ENCODE measurements at places on chromosomes 7 and 10.
A peak's percentile ranks its signal among the peaks of the same experiment; 100 is the strongest.

DNA sequence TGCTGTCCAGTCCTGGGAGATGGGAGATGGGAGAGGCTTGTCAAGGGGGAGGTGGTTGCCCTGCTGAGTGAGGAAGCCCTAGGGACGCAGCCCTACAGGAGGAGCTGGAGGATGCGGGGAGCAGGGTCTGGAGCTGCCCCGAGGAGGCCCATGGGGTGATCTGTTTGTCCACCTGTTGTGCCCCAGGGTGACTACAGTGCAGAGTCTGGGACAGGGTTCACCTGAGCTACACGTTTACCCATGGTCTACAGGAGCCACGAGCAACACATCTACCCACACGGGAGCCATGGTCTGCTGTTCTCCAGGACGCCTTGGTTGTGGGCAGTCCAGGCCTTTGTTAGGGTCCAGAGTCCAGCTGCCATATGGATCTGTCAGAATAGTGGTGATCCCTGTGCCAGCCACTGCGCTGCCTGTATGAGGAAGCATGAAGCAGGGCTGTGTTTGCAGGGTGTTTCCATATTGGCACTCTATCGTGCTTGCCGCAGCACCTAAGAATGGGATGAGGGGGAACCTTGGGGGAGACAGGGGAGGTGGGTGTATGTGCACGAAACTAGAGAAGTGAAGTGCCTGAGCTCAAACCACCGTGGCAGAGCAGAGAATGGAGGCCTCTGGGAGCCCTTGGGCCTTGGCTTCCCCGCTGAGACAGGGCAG is 23.7 kb downstream of the ZNF775 start:
- no peak for DNase-seq

GRCh38 chr10:14705548-14706230 is 69.0 kb downstream of the FAM107B start:
- DNase-seq = no peak

DNA sequence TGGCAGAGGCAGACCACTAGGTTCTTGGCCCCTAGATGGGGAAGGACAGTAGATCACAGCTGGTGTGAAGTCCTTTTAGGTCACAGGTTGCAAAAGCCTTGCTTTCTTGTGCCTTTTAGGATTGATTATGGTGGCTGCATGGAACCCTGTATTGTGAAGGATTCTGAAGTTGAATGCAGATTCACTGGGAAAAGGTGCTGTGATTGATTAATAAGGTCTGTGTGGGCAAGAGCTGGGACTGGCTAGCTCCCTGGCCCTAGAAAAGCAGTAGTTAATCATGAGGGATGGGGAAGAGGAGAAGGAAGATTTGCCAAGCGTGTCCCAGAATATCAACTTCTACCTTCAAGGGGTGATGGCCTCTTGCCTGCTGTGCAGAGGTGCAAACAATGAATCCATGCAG is 105.5 kb downstream of the CDH23 start:
- no peak for DNase-seq

DNA sequence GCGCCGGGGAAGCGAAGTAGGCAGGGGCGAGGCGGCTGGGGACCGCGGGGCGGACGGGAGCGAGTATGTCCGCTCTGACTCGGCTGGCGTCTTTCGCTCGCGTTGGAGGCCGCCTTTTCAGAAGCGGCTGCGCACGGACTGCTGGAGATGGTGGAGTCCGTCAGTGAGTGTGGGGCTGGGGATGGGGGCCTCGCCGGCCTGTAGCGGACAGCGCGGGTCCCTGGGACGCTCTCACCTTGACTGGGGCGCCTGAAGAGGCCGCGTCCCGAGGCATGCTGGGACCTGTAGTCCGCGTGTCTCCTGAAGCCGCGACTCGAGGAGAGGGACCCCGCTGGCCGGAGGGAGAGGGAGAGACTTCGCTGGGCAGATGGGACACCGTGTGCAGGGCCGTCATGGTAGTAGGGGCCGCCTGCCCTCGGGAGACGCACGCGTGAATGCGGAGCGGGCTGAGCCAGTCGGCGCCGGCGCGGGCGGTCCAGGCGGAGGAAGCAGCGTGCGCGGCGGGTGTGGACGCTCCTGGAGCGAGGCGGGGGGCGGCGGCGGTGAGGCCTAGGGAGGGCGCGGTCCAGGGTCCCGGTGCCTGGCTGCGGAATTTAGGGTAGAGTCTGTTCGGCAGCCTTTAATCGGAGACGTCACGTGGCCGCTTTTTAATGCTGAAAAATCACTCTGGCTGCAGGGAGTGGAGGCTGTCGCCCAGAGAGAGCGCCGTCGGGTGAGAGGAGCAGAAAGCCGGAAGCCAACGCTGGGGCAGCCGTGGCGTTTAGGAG is at the start of gene NDUFB2:
TSS of gene NDUFB2 (plus strand) at position 29 of the 767 bp plus-strand sequence. CDS start at position 66, 37 bp downstream.
- peak; percentile 43 for DNase-seq

DNA sequence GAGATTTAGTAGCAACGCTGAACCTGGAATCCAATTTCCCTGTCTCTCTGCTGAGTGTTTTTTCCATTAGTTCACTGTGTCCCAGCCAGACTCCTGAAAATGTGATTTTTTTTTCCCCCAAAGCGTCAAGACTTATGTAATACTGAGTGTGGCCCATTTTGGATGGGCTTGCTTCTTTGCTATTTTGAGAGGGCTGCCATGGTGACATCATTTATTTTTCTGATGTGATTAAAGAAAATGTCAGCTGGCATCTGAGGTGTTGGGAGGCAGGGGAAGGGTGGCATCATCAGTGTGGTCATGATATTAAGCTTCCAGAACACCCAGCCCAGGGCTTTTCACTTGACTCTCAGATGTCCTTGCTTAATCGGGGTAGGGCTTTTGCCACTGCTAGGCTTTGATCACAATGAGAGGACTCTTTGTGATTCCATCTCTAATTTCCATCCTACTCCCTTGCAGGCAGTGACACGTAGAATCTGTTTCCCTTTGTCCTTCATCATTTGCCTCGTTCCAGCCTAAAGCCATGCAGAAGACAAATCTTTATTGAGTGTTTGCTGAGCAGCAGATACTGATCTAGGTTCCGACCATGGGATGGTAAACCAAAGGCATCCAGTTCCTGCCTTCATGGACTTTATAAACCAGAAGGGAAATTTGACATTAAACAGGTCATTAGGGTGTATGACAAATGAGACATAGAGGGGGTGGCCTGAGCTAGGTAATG is 7.4 kb downstream of the ZNF365 start:
- DNase-seq = no peak

GRCh38 chr7:44062180-44062902 is 3.0 kb downstream of the PGAM2 start:
- DNase-seq = no peak

DNA sequence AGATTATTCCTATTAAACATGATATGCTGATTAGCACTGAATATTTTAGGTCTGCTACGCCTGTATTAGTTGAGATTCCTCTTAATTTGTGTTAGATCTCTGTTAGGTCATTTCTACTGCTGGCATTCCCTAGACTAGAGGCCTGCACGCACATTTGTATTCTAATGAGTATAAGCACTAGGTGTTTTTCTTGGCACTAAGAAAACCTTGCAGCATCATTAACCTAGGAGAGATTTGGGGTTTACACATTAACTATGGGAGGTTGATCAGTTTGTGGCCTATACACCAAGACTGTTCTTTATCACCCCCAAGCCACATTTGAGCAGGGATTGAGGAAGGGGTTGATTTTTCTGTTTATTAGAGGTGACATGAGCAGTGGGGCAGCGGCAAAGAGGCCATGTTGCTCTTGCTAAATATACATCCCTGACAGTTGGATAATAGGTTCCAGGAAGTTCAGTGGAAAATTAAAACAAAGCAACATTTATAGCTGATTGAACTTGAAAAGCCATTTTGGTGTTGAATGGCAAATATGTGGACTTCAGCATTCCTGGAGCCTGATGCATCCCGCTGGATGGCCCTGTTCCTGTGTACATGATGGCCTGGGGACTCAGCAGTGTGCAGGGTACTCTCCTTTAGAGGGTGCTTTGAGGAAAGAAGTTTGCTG is 65.2 kb downstream of the GBF1 start:
- no peak for DNase-seq

GRCh38 chr10:58662314-58662713 is 149.6 kb downstream of the BICC1 start:
- no peak for DNase-seq

DNA sequence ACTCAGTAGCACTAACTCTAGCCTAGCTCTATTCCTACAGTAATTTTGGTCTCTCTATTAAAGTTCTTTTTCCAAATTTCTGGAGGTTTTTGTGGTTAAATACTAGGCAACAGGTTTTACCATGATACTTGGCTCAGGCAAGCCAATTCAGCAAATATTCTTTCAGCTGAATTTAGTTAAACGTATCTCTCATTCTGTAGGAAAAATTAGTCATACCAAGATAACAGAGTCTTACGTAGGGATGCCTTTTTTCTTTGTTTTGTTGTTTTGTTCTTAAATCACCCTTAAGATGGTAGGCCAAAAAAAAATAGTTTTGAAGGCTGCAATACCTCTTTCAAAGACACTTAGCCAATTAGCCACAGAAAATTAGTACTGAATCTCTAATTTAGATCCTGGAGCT is 180.5 kb downstream of the MAGI2 start:
- no peak for DNase-seq

GRCh38 chr7:38020121-38020785 is 99.8 kb downstream of the EPDR1 start:
- DNase-seq = no peak

GRCh38 chr7:7581531-7582179 is 15.0 kb downstream of the MIOS start:
- DNase-seq = no peak

GRCh38 chr10:69726850-69727249 is 74.9 kb upstream of the COL13A1 start:
- DNase-seq = no peak

DNA sequence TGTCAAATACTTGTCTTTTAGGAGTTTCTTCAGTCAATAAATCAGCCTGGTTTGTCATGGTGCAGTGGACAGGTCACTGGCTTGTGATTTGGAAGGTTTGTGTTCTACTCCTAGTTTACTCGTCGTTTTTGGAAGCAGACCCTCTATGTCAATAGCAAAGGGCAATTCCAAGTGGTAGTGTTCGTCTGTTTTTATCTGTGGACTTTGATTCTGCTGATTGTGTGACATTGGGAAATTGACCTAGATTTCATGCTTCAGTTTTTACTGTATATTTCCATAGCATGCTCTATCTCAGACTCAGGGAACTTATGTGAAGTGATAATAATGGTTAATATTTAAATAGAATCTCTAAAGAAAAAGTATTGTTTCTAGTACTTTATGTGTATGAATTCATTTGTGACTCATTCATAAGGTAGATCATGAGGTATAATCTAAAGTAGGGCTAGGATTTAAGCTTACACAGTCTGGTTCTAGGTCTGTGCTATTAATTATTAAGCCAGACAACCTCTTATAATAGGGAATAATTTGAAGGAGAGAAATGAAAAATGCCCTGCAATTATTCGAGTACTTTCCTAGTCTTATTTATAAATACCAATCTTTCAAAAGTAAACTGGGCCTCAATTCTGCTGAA is 198.1 kb downstream of the REEP3 start:
- no peak for DNase-seq

GRCh38 chr7:28483908-28484605 is 71.7 kb downstream of the CREB5 start:
- DNase-seq = no peak

GRCh38 chr7:47485640-47486435 is 96.1 kb downstream of the TNS3 start:
- no peak for DNase-seq

- DNase-seq = no peak
Observed at GRCh38 chr7:118580743-118581382, 356.4 kb downstream of the ANKRD7 start.

GRCh38 chr10:32317795-32318357 is 29.1 kb downstream of the EPC1 start:
- no peak for DNase-seq

GRCh38 chr7:13524076-13524475 is 465.4 kb downstream of the ETV1 start:
- no peak for DNase-seq

GRCh38 chr7:29588212-29588611 is 24.6 kb downstream of the PRR15 start:
- DNase-seq = no peak

- DNase-seq = no peak
Observed at GRCh38 chr10:78744056-78744455, 324.7 kb upstream of the ZMIZ1 start.

DNA sequence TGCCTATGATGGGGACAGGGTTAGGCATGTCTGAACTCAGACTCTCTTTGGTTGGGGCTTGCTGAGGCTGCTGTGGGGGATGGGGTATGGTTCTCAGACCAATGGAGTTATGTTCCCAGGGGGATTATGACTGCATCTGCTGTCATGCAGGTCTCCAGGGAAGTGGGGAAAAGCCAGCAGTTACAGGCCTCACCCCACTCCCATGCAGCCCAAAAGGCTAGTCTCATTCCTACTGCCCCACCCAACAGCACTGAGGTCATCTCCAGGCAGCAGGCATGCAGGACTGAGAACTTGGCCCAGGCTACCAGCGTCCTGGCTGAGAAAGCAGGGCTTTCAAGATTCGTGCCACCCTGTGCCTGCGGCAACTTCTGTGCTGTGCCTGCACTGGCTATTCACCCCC is 373.3 kb downstream of the HTR7 start:
- no peak for DNase-seq

- DNase-seq = no peak
Observed at GRCh38 chr7:54543051-54543488, 895 bp downstream of the VSTM2A start.

GRCh38 chr7:106313456-106313901 is 28.7 kb upstream of the NAMPT start:
- no peak for DNase-seq

DNA sequence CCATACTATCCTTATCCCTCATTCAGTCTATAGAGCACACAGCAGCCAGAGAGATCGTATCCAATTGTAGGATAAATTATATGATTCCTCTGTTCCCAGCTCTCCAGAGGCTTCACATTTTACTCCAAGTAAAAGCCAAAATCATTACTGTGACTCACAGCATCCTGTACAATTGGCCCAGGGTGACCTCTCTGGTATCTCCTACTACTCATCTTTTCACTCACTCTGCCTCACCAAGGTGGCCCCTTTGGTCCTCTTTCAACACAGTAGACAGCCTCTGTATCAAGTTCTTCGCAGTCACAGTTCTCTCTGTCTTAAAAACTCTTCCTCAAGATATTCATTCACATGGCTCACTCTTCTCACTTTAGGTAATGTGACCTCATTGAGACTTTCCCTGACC is 72.6 kb upstream of the LSM8 start:
- DNase-seq = no peak

- DNase-seq = no peak
Observed at GRCh38 chr7:33300131-33300530, 170.8 kb downstream of the BBS9 start.

- no peak for DNase-seq
Observed at GRCh38 chr7:150503581-150503980, 11.1 kb upstream of the GIMAP7 start.

DNA sequence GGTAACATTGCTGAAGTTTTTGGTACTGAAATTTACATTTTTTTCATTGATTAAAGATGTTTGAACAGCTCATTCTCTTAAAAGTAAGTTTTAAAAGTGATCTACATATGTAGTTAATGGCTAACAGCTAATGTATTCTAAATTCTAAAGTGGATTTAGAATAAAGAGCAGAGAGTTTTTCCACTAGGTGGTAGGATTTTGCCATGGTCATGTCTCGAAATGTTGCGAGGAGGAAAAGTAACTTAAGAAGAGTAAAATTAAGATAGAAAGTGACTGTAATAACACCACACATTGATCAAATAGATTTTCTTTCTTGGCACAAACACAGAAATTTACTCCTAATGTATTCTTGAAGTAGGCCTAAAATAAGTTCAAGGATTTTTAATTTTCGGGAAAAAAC is 19.8 kb downstream of the LSMEM1 start:
- no peak for DNase-seq

GRCh38 chr10:124252097-124252715 is 158.8 kb upstream of the CHST15 start:
- no peak for DNase-seq

- DNase-seq = no peak
Observed at GRCh38 chr10:133315847-133316246, 7.1 kb downstream of the ZNF511 start.
